ENCODE measurements at places on chromosomes 1 and 21. TPM values are rescaled to one million over a fixed set of nuclear protein-coding genes. Genes with fewer than 3 reads are reported as not detected.

Gene GCSAML
- not detected for total RNA-seq

- DNase-seq = no peak
These were observed 112.9 kb downstream of the PCNX2 start for GRCh38 chr1:233182587-233182986.

DNA sequence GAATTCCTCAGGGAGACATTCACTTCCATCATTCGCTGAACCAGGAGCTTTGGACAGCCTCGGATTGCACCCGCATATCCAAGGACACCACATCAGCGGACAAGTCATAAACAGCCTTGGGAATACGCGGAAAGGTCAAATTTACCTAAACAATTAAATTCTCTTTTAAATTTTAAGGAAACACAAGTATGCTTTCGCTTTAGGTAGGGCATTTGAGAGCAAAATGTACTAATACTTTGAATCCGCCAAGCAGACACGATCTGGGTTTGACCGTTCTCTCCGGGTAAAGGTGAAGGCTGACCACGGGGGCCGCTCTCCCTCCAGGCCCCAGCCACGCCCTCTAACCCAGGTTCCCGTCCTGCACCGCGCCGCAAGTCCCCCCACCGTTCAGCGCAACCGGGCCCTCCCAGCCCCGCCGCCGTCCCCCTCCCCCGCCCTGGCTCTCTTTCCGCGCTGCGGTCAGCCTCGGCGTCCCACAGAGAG lies 479 bp upstream of the ACADM start:
- no peak for DNase-seq

Gene TRAF3IP3
- not detected for total RNA-seq

- DNase-seq = no peak
These were observed 51.8 kb downstream of the RUNX1 start for GRCh38 chr21:34997294-34997693.

GRCh38 chr1:11925938-11926292 lies 312 bp downstream of the KIAA2013 start:
- DNase-seq = no peak

Gene MIXL1
- not detected for total RNA-seq

Gene SIK1
- 2.7 TPM for total RNA-seq

GRCh38 chr1:206698011-206698410 lies 13.3 kb downstream of the MAPKAPK2 start:
- no peak for DNase-seq

DNA sequence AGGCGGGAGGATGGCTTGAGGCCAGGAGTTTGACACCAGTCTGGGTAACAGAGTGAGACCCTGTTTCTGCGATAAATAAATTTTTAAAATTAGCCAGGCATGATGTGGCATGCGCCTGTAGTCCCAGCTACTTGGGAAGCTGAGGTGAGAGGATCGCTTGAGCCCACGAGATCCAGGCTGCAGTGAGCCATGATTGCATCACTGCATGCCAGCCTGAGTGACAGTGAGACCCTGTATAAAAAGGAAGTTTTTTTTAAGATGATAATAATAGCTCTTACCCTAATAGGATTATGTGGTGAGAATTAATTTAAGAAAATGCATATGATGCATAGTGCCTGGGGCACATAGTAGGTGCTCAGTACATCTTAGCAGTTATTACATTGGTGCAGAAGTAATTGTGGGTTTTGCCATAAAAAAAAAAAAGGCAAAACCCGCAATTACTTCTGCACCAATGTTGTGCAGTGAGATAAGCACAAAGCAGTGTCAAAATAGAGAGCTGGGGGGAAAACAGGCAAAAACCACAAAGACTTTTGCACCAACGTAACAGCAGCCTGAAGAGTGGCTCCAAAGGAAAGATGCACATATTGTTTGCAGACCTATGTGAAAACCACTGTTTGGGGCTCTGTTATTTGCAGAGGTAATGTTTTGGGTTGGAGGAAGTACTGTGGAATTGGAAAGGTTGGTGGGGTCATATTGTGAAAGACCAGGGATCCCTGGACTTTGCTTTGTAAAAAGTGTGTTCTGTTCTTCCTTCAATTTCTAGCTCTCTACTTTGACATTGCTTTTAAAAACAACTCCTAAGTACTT lies 72.4 kb downstream of the PLXNA2 start:
- no peak for DNase-seq

Gene TTF2
- total RNA-seq = 53.0 TPM

DNA sequence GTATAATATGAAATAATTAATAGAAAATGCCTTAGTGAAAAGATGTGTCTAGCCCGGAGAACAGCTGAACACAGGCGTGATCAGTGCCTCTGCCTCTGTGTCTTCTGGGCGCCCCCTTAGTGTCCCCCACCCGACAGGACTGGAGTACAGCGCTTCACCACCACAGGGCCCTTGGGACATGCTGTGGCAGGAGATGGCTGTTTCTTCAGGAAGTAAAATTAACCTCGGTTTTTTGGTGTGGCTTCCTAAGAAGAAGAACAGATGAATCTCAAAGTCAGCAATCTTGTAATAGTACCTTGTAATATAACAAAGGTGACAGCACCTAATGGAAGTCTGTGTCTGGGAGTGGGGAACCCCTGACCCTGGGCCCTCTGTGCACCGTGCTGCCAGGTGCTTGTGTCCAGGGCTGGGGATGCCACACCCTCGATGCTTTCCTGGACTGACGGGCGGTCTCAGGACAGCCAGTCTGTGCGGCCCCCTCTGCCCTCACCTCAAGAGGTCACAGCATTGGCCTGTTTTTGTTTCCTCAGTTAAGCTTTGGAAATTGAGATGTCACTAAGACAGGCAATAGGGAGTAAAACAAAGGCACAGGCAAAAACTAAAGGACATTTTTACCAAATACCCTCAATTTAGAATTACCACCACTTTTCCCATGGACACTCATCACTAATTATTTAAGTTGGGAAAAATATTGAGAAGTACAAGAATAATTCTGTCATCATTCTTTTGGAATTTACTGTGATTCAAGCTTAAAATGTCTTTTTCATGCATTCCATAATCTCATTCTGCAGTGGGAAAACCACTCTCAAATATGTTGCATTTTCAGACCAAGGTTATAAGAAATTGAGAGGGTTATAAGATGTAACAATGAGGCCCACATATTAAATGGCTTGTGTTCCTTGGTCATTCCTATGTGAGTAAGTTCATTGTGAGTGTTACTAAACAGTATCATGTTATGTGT lies 79.3 kb downstream of the ADARB1 start:
- DNase-seq = no peak

All from epithelial cell of proximal tubule (primary cell).